ENCODE measurements at places on chromosomes 3 and 15. TPM values are rescaled to one million over a fixed set of nuclear protein-coding genes. Genes with fewer than 3 reads are reported as not detected.

Gene MINAR1
- total RNA-seq: 0.36 TPM

Gene CISH
- 4.4 TPM for total RNA-seq

Gene CYP1A2
- total RNA-seq: not detected

Gene CFAP44
- 5.7 TPM for total RNA-seq

Gene SCAMP5
- 24.8 TPM for total RNA-seq

Gene TPRA1
- 30.4 TPM for total RNA-seq

Gene OCA2
- total RNA-seq: not detected

Gene RBM6
- 72.7 TPM for total RNA-seq

Gene PEX11A
- total RNA-seq: 2.0 TPM

Gene CPLX3
- total RNA-seq: not detected

Gene RBP2
- not detected for total RNA-seq

Gene SERINC4
- 0.13 TPM for total RNA-seq

Gene PLA1A
- 4.4 TPM for total RNA-seq

Gene PFN2
- 4.2 TPM for total RNA-seq

Gene C3orf22
- not detected for total RNA-seq

Gene TEX9
- 75.2 TPM for total RNA-seq

Gene GALNT15
- total RNA-seq: not detected

Gene TUSC7
- not detected for total RNA-seq

Gene FANCD2OS
- not detected for total RNA-seq

Gene GOLGA8J
- total RNA-seq: not detected

Gene B4GALT4
- total RNA-seq: 12.4 TPM

Gene SCAPER
- total RNA-seq: 4.9 TPM

Gene GABRB3
- total RNA-seq: 0.27 TPM

Gene GRM2
- total RNA-seq: 0.05 TPM

Gene UBA7
- total RNA-seq: 116 TPM

Gene NRROS
- total RNA-seq: 44.0 TPM

Gene ROBO1
- 1.7 TPM for total RNA-seq

Gene MED12L
- 0.03 TPM for total RNA-seq

Gene INO80
- 24.4 TPM for total RNA-seq

Gene NEK11
- 0.51 TPM for total RNA-seq

Gene RTP3
- not detected for total RNA-seq

Gene STAB1
- 0.46 TPM for total RNA-seq

Gene KPNA4
- 40.6 TPM for total RNA-seq

Gene CCDC39
- 0.43 TPM for total RNA-seq

Gene ZNF662
- not detected for total RNA-seq

Gene COL6A5
- total RNA-seq: not detected

Gene TMPRSS7
- total RNA-seq: not detected

Gene PEAK1
- total RNA-seq: 24.2 TPM

Gene STX19
- total RNA-seq: not detected

Gene A4GNT
- total RNA-seq: not detected

Gene GRK7
- not detected for total RNA-seq

Gene NR1I2
- 0.90 TPM for total RNA-seq

Gene CACNA2D3
- total RNA-seq: not detected

Gene CCR4
- total RNA-seq: 8.6 TPM

Gene KNSTRN
- total RNA-seq: 39.4 TPM

Gene SPG21
- 64.9 TPM for total RNA-seq

Gene KLHL40
- not detected for total RNA-seq

Gene PODXL2
- total RNA-seq: 22.2 TPM

Gene HLTF
- total RNA-seq: 40.1 TPM

All from GM12878 (cell line).